ENCODE measurements at places on chromosomes 16 and 17.

- DNase-seq: no peak
Observed at GRCh38 chr17:29597361-29598172, 4.6 kb downstream of the ANKRD13B start.

- DNase-seq: no peak
Observed at GRCh38 chr17:19250421-19251173, 13.4 kb downstream of the EPN2 start.

DNA sequence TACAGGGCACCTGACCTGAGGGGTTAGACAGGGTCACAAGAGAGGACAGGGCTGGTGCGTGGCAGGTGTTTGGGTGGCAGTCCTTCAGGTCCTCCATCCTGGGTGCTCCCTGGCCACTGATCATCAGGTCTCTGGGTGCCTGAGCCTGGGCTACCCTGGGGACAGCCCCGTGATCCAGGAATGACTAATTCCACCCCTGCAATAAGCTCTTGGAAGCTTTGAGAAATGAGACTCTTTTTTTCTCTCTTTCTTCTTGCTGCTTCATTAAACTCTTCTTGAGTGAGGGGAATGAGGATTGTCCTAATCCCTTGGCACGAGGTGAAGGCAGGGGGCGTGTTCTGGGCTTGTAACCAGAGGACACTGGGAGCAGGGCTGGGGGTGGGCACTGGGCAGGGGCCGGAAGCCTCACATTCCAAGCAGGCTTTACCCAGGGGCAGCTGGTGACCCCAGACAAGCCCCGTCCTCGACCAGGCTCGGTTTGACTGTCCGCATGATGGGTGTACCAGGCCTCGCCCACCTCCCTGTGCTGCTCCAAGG is 21.4 kb upstream of the SPNS2 start:
- DNase-seq: no peak

GRCh38 chr17:48528153-48528935 is 2.5 kb downstream of the HOXB1 start:
- no peak for DNase-seq

DNA sequence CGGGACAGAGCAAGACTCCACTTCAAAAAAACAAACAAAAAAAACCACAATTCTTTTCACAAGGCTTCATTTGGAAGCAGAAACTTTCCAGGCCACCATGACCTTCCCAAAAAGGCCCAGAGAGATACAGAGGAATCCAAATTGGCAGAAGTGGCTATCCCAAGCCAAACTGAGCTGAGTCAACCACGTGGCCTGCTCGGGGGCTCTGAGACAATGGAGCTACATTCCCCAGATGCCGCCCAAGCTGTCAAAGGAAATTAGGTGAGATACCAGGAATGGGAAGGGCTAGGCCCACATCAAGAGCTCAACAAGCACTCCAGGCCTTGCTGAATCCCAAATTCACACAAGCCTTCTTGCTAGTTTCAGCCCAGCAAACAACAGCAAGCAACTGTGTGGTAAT is 5.7 kb upstream of the EXOSC6 start:
- no peak for DNase-seq

DNA sequence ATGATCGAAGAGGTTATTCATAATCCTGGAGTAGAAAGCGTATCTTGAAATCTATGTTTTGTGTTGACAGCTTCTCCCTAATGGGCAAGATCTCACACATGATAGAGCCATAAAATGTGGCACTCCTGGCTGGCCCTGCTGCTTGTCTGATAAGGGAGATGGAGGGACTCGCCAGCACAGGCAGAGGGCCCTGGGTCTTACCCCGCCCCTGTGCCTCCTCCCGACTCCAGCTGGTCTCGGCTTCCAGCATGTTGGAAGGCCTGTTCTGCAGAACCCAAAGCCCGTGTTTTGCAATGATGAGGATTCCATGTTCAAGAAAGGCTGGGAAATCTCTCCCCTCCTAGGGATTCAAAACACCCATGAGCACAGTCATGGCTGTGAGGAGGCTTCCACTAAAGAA is 106.7 kb upstream of the SDK2 start:
- DNase-seq: no peak

DNA sequence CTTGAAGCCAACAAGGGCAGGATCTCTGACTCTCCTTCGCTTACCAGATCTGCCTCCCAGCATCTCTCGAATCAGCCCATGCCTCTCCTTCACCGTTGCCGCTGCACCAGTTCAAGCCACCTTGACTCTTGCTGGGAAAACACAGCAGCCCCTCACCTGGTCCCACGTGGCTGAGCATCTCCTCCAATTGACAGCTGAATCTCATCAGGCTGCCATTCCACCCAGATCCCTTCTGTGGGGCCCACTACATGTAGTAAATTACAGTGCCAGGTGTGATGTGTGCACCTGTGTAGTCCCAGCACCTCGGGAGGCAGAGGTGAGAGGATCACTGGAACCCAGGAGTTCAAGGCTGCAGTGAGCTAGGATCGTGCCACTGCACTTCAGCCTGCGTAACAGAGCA is 37.8 kb upstream of the C16orf78 start:
- DNase-seq: no peak

- DNase-seq: no peak
Observed at GRCh38 chr16:3800477-3801270, 79.8 kb downstream of the CREBBP start.

- no peak for DNase-seq
Observed at GRCh38 chr17:81983639-81984373, 6.4 kb downstream of the ASPSCR1 start.

DNA sequence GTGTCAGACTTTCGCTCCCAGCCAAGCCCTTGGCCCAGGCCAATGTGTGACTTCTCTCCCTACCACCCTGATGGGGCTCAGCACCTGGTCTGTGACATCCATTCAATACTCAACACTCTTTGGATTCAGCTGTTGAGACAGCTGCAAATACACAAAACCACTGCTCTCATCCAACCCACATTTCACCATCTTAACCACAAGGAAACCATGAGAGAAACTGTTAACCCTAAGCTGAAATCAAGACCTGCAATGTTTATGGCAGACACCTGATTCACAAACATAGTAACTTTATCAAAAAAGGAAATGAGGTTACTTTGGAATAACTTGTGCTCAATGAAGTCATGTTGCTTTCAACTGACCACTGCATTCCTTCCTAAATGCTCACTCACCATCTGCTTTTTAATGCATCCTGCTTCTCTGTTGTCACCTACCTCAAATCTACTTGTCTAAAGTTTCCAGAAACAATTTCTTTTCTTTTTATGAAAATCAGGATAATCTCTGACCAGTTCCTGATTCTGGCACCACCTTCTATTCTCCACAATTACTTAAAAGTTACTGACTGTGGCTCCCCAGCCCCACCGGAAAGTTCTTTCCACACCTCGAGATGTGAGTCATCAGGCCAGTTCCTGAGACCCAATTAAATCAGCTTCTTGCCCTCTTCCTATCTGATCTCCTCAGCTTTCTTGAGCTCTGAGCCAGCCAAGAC is 88.2 kb downstream of the NOG start:
- no peak for DNase-seq

DNA sequence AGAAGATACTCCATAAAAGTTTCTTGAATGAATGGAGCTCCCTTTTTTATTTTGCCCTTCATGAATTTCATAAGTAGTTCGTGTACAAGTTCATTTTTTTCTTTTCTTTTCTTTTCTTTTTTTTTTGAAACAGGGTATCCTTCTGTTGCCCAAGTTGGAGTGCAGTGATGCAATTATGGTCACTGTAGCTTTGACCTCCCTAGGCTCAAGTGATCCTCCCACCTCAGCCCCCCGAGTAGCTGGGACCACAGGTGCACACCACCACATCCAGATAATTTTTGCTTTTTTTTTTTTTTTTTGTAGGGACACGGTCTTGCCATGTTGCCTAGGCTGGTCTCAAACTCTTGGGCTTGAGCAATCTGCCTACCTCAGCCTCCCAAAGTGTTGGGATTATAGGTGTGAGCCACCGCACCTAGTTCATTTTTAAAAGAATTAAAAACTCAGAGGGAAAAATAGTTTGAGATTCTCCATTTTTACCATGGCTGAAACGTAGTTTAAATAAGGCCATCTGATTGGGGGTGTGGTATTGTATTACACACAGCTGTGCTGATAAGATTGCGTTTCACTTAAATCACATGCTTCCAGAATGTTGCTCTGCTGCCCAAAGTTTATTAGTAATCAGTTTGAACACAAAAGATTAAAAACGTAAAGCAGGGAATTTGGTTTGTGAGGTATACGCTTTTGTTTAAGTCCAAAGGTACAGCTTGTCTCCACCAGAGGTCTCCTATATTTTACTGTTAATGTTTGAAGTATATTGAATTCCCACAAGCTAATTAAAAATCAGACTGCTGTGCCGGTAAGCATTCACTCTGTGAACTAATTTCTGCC is 154.1 kb downstream of the SOCS1 start:
- no peak for DNase-seq

- DNase-seq: no peak
Observed at GRCh38 chr17:12365805-12366204, 299.9 kb upstream of the MYOCD start.

DNA sequence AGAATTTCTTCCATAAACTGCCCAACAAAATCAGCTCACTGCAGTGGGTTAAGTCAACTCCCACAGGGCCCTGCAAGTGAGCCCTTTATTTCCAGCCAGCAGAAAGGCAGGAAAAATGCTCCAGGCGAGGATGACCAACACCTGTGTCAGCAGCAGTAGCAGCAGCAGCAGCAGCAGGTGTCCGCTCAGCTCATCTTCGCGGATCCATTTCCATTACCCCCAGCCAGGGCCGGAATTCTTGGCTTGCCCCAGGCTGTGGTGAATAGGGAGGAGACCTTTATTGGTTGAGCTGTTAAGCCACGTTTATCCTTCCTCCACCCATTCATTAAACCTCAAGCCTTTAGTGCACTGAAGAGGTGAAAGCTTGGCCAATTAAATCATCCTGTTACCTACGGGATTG is 46.2 kb downstream of the MARCHF10 start:
- no peak for DNase-seq

GRCh38 chr16:24748242-24748641 is 18.8 kb downstream of the TNRC6A start:
- no peak for DNase-seq

DNA sequence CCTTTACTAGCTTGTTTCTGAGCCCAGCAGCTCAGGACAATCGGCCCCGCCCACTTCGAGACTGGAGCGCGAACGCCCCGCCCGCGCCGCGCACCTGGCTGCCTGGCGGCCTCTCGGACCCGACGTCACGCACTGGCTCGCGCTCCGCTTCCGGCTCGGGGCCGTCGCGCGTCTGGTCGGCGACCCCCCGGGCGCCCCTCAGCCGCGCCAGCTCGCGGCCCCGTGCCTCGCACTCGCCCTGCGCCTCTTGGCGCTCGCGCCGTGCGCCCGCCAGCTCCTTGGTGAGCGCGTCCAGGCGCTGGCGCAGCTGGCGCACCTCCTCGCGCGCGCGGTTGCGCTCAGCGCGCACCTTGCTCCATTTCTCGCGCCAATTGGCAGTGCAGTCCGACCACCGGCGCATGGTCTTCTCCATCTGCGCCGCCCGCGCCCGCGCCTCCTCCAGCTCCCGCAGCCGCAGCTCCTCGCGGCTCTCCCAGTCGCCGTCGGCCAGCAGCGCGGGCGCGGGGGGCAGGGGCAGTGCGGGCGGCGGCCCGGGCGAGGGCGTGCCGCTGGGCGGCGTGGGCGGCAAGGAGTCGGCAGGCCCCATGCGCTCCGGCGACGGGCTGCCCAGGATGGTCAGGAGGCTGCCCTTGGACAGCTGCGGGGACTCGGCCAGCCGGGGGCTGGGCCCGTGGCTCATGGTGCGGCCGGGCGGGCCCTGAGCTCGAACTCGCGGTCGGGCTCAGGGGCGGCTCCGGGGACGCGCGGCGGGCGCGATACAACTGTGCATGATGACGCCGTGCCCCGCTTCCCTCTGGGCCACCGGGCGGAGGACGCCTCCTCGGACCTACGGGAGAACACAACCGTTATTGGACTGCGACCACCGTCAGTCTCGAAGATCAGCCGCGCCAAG is 7.6 kb downstream of the CCDC102A start:
- DNase-seq: no peak

- no peak for DNase-seq
Observed at GRCh38 chr17:28788100-28788499, 44.3 kb downstream of the TRAF4 start.

DNA sequence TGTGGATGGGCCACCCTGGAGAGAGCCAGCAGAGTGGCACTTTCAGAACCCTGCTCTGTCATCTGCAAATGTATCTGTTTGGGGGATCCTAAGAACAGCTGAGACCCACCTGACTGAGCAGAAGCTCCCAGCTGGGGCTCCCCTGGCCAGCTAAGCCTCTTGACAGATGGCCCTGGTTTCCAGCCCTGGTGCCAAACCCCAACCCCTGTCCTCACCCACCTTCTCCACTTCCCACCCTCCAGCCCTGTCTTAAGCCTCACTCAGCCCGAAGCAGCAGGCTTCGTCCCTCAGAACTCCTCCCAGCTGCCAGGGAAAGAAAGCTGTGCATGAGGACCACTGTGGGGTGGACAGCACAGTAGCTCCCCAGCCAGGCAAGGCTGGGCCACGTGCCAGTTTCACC is 3.5 kb upstream of the KRT9 start:
- DNase-seq: no peak

- no peak for DNase-seq
Observed at GRCh38 chr16:66717112-66717675, 20.7 kb upstream of the CMTM4 start.

GRCh38 chr17:14121952-14122351 is 52.6 kb downstream of the COX10 start:
- no peak for DNase-seq

DNA sequence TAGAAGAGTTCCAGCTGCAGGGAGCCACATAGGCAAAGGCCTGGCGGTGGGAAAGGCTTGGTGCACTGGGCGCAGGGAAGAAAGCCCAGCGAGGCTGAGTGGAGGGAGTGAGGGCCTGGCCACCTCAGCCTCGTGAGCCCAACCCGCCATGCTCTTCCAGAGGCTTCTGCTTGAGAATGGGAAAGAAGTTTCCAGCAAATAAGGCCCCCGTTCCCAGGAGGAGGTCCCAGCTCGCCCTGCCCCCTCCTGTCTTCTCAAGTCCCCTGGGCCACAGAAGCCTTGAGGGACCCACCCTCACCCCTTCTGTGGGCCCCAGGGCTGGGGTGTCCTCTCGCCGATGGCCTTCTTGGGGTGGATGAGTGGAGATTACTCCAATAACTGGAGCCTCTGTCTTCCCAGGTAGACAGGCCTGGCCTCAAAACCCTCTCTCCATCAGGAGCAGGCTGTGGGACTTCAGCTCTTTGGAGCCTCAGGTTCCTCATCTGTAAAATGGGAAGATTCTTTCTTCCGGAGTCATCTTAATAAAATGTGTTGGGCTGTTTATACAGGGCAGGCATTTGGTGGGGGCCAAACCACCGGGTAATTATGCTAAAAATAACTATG is 933 bp upstream of the SNN start:
- DNase-seq: no peak

DNA sequence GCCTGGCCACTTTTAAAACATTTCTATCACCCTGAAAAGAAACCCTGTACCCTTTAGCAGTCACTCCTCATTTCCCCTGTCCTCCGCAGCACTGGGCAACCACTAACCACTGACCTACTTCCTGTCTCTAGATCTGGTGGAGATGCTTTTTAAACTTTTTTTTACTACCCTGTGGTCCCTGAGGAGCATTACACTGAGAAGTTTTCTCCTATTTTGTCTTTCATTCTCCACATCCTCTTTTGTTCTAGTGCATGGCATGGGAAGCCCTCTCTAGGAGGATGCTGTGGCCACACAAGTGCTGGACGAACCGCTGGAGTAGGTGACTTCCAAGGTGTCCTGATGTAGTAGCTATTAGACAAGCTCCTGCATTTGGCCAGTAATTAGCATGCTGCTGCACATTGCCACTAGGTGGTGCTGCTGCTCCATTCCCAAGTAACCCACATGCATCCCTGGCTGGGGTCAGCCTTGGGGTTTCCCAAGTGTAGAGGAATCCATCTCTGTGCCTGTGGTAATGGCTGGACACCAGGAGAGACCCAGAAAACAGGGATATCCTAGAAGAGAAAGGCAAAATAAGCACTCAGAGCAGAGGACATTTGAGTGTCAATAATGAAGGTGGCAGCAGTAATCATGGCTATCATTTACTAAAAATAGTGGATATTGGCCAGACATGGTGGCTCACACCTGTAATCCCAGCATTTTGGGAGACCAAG is 143.8 kb upstream of the CRHR1 start:
- DNase-seq: peak; percentile 62
